Kidney tubule cell (primary cell): ENCODE measurements at places on chromosomes 2 and 18.

DNA sequence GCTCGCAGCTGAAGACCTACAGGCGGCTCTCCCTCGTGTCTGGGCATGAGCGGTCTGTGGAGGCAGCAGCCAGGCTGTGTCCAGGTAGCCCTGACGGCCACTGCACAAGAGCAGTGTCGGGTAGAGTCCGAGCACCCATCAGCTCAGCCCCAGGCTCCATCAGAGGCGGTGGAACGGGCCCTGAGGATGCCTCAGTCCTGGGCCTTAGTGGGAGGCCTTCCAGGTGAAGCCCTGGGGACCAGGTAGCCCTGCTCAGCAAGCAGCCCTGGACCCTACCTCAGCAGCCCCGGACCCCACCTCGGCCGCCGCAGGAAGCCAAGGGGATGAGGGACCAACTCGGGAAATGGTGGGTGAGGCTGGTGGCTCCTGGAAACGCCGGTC is 21.3 kb upstream of the KLF11 start:
- no peak for DNase-seq

GRCh38 chr18:47108998-47109405 is 41.3 kb downstream of the HDHD2 start:
- no peak for DNase-seq

DNA sequence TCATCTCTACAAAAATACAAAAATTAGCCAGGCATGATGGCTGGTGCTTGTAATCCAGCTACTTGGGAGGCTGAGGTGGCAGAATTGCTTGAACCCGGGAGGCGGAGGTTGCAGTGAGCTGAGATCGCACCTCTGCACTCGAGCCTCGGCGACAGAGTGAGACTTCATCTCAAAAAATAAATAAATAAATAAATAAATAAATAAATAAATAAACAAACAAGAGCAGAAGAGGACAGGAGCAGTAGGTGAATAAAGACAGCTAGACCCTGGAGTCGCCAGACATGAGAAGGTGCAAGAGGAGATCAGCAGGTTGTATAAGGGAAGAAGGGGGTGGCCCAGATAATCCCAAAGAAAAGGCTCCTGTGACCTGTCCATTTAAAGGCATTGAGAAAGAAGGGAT is 12.3 kb downstream of the LAMA1 start:
- DNase-seq = no peak

DNA sequence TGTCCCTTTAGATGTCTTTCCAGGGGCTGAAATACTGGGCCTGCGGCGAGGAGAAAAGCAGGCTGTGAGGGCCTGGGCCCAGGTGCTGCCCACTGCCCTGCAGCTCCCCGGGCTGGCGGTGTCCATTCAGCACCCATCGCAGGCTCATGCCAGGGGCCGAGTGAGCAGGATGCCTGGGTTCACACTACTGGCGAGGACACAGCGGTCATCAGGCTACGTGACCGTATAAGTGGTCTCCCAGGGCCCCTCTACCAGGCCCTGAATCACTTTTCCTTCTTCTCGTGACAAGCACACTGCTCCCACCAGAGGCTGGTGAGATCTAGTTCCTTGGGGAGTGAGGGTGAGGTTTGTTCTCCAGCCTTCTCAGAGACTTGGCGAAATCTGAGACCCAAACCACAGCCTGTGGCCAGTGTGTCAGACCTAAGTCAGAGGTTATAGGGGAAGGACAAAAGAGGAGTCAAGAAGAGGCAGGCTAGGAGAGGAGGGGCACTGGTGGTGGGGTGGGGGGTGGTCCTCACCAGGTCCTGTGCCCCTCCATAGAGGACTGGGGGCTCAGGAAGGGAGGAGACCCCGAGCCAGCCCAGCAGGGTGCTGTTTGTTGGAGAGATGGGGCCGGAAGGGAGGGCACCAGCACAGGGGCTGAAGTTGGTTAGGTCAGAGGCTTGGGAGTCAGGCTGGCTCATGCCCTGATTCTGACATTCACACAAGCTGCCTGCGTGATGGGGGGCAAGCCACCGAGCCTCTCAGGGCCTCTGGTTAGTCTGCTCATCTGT is 6.6 kb upstream of the SEMA4C start:
- no peak for DNase-seq

GRCh38 chr2:39225567-39225966 is 18.2 kb downstream of the CDKL4 start:
- no peak for DNase-seq

GRCh38 chr2:53630026-53630606 is 137.5 kb upstream of the CHAC2 start:
- DNase-seq = no peak

DNA sequence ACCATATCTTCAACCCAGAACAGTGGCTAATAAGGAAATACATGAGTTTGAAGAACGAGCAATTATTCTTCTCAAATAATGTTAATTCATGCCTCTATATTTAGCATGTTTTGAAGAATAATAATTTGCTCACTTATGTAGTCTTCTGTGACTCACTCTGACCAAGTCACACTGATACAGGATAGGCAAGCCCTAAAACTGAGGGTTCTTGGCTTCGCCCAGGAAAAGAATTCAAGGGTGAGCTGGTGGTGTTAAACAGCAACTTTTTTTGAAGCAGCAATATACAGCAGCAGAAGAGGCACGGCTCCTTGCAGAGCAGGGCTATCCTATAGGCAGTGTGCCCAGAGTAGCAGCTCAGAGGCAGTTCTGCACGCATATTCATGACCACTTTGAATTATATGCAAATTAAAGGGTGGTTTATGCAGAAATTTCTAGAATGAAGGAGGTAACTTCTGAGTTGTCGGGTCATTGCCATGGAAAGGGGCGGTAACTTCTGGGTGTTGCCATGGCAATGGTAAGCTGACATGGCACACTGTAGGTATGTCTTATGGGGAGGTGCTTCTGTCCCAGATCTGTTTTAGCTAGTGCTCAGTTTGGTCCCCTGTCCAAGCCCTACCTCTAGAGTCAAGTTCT is 200.6 kb downstream of the RND3 start:
- DNase-seq = no peak

GRCh38 chr18:42094875-42095274 is 139.8 kb downstream of the PIK3C3 start:
- DNase-seq = peak; percentile 64

DNA sequence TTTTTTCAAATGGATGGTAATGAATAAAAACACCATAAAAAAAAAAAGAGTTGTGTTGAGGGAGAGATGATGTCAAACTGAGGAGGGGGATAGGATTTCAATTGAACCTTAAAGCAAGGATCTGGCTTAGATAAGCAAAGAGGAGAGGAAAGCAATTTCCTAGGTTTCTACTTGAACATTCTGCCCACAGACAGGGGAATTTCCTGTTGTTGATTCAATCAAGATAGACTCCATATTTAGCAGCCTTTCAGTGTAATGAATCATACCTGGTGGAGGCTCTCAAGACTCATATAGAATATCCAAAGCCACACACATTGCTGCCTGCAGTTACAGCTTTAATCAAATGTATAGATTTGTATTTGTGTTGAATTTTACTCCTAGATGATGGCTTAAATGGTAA is 294.4 kb upstream of the PIK3C3 start:
- peak; percentile 3 for DNase-seq

- no peak for DNase-seq
Measured at GRCh38 chr2:217121565-217121964, 261.7 kb upstream of the TNP1 start.

DNA sequence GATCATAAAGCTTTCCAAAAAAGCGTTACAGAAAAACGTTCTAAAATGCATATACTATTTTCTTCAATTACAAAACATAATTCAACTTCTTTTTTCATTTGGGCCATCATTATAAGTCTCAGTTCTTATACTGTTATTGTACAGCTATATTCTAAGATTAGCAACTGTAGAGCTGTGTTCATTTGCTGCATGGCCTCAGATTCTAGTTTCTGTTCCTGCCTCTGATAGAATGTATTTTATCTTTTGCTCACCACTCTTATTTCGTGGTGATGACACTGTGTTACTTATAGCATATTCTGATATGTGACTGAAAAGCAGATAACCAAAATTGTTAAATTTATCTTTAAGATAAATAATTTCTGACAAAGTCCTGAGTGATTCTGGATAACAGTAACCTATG is 67.2 kb downstream of the PTRHD1 start:
- no peak for DNase-seq

GRCh38 chr2:167943897-167944296 is 303.5 kb downstream of the STK39 start:
- peak; percentile 37 for DNase-seq

DNA sequence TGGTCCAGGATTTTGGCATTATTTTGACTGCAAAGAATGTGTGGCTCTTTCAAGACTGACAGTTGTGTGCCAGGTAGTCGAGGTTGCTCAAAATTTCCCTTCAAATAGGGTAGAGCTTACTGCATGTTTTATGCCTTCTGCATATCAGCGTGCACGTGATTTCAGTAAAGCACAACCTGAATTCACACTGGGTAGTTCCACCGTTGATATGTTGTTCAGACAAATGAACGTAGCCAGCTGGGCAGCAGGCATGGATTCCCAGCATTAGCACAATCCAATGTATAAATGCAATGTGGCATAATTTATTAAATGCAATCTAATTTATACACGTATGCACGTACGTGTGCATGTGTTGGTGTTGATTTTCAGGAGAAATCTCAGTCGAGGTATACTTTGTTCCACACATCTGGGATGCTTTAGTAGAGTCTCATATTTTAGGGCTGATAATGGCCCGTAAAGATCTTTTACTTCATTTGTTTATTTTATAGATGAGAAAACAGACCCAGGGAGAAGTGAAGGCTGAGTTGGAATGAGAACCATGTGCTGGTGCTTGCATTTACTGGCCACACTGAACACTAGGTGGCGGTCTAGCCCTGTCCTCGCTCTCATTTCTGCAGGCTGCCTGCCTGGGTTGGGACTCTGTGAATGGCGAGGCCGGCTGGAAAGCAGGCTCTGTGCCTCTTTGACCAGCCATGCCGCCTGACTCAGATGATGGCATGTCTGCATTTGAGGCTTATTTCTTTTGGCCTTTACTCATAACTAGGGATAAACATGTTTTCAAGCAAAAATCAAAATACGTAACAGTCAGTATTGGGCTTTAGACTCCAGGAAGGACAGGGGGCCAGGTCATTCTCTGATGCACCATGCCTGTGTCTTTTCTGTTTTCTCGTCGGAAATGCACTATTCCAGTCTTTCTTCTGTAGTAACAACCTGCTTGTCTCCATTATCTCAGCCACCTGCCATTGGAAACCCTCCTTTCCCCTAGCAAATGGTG is 120.4 kb downstream of the RNF144A start:
- DNase-seq = peak; percentile 60

GRCh38 chr2:241159116-241159515 is 8.8 kb downstream of the PPP1R7 start:
- DNase-seq = no peak

GRCh38 chr2:127217470-127218325 is 2.4 kb downstream of the CYP27C1 start:
- peak; percentile 81 for DNase-seq

DNA sequence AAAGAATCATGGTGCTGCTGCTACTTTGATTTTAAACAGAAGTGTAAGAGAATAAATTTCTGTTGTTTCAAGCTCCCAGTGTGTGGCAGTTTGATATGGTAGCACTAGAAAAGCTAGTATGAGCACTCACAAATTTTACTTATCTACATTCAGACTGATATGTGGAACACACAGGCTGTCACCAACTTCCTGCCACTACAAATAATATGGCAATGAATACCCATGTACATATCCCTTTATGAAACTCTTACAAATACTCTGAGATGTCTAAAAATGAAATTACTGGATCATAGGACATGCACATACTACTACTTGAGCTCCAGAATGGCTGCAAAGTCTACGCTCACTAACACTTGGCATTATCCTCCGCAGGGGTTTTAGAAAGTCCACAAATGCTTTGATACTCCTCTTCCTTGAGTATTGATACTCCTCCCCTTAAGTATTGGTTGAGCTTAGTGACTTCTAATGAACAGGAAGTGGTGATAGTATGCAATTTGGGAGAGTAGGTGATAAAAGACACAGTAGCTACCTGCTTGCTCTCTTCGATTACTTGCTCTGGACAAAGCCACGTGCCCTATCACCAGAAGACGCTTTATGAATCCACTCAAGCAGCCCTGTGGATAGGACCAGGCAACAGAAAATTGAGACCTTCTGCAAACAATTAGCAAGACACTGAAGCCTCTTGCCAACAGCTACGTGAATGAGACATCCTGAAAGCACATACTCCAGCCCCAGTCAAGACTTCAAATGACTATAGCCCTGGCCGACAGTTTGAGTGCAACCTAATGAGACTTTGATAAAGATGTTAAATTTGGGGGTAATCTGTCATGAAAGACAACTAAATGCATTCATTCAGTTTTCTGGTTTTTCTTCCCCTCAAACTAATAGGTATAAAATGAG is 35.4 kb downstream of the FBXO11 start:
- no peak for DNase-seq

DNA sequence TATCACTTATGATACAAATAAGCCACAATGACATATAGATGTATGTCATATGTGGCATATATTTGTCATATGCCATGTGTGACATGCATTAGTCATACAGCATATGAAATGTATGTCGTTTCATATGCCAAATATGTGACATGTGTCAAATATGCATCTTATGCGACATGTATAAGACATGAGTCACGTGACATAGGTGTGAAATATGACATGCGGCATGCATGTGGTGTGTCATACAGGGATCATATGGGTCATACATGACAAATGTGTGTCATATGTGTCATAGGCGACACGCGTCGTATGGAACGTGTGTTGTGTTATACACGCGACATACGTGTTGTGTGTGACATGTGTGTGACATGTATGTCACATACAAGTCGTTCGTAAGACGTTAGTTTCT is 2154.0 kb upstream of the PIK3C3 start:
- no peak for DNase-seq

DNA sequence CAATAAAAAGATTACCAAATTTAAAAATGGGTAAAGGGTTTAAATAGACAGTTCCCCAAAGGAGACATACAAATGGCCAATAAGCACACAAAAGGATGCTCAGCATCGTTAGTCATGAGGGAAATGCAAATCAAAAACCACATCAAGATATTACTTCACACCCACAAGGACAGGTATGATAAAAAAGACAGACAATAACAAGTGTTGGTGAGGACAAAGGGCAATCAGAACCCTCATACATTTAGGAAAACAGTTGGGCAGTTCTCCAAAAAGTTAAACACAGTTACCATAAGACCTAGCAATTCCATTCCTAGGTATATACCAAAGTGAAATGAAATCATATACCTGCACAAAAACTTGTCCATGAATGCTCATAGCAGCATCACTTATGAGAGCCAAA is 14.5 kb downstream of the CREG2 start:
- DNase-seq = no peak

- peak; percentile 52 for DNase-seq
Measured at GRCh38 chr2:22952656-22953225, 432.2 kb upstream of the KLHL29 start.

- no peak for DNase-seq
Measured at GRCh38 chr18:10095356-10095755, 181.5 kb downstream of the VAPA start.

DNA sequence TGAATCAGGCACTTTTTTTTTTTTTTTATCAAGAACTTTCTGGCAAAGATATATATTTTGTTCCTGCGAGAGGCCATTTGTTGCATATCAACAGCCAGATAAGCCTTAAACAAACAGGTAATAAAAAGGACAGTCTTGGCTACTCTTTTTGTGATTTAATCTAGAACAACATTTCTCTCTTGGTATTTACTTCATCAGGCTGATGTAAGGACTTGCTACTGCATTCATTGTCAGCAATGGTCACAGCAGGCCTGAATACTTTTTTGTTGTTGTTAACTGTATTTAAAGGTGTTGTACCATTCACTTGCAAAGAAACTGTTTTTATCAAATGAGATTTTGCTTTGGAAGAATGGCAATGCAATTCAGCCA is 683.8 kb downstream of the IRS1 start:
- DNase-seq = no peak
